Activated T-helper 1 cell treated with anti-CD3 and anti-CD28 coated beads, Interleukin-2, amount 50 U/mL, for 16 hours (primary cell): ENCODE measurements at places on chromosomes 5 and 9.

DNA sequence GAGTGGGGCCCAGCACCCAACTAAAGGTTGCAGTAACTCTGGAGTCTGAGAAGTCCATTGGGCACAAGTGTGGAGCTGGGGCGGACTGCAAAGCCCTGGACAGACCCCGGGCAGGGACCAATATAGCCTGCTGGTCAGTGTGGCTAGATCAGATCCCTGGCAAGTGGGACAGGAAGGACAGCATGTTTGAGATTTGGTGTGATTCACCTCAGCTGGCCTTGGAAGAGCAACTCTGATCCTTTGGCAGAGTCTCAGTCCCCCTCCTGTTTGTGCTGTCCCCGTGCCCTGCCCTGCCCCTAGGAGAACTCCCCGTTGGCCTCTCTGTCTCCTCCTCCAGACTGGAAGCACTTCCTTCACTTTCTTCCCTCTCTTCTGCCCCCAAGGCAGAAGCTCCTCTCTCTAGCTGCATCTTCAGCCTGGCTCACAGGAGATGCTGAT, 255.3 kb downstream of the FSTL4 start:
- no peak for DNase-seq

- DNase-seq: no peak
Measured at GRCh38 chr5:126069329-126069728, 353.9 kb upstream of the GRAMD2B start.

DNA sequence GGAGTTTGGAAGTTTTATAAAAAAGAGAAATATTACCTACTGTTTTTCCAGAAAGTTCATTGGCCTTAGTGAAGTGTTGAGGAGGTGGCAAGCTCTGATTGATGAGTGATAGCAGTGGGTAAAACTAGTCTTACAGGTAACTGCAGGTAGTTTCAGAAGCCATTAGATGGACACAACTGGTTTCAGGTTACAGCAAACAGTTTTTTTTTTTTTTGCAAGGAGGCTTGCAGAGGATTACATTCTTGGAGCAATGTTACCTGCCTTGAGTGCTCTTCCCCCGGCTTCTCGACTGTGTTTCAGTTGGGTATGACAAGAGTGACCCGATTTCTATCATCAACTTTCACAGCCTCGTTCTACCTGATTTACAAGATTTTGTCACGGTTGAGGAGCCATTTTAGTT, 333.4 kb downstream of the YTHDC2 start:
- DNase-seq: no peak

GRCh38 chr9:129121483-129121882, 10.3 kb downstream of the PTPA start:
- no peak for DNase-seq

- DNase-seq: no peak
Measured at GRCh38 chr9:33272061-33272460, 7.2 kb downstream of the CHMP5 start.

- no peak for DNase-seq
Measured at GRCh38 chr5:67983251-67984110, 232.1 kb upstream of the PIK3R1 start.

DNA sequence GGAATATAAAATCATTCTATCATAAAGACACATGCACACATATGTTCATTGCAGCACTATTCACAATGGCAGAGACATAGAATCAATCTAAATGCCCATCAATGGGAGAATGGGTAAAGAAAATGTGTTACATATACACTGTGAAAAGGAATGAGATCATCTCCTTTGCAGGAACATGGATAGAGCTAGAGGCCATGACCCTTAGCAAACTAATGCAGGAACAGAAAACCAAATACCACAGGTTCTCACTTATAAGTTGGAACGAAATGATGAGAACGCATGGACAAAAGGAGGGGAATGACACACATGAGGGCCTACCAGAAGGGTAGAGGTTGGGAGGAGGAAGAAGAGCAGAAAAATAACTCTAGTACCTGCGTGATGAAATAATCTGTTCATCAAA, 21.0 kb upstream of the RANBP6 start:
- no peak for DNase-seq

DNA sequence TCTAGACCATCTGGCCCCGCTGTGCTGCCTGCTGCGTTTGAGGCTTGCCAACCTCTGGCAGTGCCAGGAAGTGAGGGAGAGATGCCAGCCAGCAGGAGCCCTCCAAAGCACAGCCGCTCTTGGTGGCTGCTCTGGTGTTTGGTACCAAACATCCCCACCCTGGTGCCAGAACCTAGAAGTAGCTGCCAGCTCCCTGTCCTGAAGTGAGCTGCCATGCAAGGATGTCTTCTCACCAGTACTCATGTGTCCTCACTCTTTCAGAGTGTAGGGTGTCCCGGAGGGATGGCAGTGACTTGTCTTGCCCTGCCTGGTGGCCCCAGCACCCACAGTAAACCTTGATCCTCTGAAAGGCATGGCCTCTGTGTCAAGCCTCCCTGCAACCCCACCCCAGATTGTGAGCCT, 43.4 kb downstream of the AMBP start:
- DNase-seq: no peak

DNA sequence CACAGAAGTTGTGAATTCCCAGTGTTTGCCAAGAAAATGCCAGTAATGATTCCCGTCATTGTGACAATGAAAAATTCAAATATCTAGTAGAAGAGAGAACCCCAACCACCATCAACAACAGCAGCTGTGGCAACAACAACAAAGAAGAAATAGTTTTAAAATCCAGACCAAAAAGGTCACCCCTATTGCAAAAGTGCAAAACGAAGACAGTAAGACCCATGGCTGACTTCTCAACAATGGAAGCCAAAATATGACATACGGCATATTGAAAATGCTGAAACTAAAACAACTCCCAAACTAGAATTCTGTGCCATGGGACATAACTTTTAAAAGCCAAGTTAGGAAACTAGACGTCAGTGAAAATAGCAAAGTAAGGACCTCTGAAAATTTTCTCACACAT, 270.6 kb downstream of the IRX2 start:
- DNase-seq: no peak

- no peak for DNase-seq
Measured at GRCh38 chr5:95957561-95958203, 4.0 kb downstream of the ELL2 start.

- no peak for DNase-seq
Measured at GRCh38 chr9:122978601-122979000, 37.8 kb downstream of the RABGAP1 start.

DNA sequence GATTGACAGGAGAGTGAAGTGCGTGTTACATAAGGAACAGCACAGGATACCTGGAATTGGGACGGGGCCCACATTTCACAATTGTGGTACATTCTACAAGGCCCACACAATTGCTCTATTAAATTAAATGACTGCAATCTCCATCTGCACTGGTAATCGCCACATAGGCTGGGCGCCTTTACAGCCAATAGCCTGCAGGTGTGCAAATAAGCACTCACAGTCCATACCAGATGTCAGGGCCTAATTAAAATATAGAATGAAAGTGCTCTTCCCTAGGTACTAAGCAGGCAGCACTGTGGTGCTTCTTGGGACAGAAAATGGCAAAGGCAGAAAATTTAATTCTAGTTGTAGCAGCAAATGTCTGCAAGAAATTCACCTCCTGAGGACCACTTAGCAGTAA, 82.7 kb downstream of the ATP10B start:
- DNase-seq: no peak

DNA sequence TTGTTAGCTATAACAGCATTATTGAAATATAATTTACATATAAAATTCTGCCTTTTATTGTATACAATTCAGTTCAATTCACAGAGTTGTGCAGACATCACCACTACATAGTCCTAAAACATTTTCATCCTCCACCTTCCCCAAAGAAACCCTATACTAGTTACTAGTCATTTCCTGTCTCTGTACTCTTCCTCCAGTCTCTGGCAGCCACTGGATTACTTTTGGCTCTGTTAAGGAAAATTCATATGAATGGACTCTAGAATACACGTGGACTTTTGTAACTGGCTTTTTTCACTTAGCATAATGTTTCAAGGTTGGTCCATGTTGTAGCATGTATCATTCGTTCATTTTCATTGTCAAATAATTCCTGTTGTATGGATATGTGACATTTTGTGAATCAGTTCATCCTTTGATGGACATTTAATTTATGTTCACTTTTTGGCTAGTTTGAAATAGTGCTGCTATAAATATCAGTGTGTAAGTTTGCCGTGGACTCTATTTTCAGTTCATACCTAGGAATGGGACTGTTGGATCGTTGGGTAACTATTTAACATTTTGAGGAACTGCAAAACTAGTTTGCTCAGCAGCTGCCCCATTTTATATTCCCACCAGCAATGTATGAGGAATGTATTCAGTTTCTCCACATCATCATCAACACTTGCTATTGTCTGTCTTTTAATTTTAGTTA, 9.7 kb downstream of the ICE1 start:
- DNase-seq: no peak

DNA sequence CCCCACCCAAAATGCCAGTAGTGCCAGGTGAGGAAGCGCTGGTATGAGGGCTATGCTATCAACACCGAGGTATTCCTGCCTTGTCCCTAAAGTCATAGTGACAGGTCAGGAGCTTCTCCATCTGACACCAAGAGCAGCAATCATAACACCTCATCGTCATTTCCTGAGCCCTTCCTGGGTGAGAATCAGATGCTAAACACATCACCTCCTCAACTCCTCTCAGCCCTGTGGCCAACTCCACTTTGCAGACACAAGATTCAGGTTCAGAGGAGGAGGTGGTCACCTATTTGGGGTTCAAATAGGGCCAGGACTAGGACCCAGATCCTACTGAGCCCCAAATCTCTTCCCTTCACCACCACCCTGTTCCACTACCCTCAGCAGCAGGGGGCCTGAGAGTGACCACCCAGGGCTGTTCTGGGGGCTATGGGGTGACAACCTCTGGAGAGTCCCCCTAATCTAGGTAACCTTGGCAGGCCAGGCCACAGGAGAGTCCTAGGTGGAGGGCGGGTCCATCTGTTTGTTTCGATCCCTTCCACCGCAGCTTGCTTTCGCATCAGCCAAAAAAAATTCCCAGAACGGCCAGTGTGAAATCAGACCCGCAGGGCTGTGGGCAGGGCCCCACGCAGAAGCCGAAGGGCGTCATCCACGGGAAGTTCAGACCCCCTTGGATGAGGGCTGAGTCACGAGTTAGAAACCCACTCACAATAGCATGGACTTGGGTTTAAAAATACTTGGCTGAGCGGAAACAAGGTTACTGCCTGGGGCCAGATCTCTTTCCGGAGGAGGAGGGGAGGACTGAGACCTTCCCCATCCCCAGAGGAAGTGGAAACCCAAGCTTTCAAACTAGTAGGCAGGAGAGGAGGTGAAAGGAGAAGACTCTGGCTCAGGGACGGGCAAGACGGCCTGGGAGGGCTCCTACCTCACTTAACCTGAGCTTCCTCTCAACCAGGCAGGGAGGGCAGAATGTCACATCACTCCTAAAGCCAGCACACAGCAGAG, 8.7 kb downstream of the STK10 start:
- no peak for DNase-seq

GRCh38 chr5:79924936-79925893, 65.8 kb downstream of the MTX3 start:
- no peak for DNase-seq

GRCh38 chr5:143033535-143034250, 263.5 kb downstream of the ARHGAP26 start:
- no peak for DNase-seq

GRCh38 chr5:168393773-168394172, 92.5 kb upstream of the RARS1 start:
- DNase-seq: no peak

- DNase-seq: no peak
Measured at GRCh38 chr5:103523319-103523718, 39.3 kb downstream of the NUDT12 start.

GRCh38 chr9:35813434-35814105, 1.3 kb downstream of the HINT2 start:
- no peak for DNase-seq

DNA sequence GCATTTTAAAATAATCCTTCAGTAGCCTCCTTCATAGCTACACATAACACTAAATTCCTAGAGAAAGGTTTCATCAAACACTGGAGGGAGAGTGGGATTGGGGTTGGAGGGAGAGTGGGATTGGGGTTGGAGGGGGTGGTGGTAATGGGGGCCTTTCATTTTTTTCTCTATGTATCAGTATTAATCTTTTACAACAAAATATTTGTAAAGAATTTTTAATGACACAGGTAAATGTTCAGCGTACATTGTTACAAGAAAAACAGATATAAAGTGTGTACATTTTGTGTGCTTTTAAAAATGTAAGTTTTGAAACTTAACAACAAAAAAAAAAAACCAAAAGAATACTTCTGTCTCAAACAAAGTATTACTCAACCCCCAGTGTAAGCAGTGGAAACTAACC, 266.4 kb downstream of the DENND1A start:
- DNase-seq: no peak

DNA sequence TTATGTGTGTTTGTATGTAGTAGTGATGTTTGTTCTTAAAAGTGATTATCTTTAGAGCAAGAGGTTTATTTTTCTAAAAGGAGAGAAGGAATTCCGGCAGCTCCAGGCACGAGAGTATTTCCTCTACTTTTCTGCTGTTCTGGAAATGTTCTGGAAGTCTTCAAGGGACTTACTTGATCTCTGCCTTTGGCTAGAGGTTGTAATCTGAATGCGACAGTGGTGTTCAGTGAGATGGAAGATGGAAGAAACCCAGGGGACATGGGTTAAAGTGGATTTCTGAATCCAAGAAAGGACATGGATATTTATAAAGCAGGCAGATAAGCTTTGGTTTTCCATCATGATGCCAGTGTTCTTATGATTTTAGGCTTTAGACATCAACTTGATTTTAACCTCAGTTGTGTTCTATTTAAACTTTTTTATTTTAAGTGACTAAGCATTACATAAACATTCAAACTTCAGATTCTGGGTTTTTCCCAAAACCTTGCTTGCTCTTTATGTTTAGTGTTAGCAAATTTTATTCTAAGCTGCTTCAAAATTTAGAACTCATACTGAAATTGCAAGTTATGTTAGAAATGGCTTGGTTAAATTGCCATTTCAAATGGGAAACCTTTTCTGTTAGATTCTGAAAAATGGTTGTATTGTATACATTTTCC, 3.6 kb downstream of the GPR21 start:
- DNase-seq: no peak

DNA sequence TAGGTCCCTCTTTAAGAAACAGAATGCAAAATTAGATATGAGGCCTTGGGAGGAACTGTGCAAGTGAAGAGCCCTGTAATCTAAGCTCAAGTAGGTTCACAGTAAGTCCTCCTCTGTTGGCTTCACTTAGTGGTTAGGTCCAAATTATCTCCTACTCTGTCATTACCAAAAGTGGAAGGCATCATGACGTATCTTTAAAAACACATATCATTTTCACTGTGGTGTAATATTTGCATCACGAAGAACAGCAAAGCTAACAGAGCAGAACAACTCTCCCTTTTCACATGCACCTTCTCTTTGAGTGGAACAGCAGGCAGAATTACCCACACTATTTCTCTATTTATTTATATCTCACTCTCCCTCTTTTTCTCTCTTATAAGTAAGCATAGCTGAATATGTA, 240.5 kb upstream of the CCNH start:
- DNase-seq: no peak

- DNase-seq: no peak
Measured at GRCh38 chr5:26894719-26895263, 143.6 kb downstream of the CDH9 start.

- DNase-seq: no peak
Measured at GRCh38 chr9:16612627-16613026, 257.8 kb downstream of the BNC2 start.
